ENCODE measurements at places on chromosomes 5 and 9.

GRCh38 chr5:118233606-118234005, 754.7 kb downstream of the DTWD2 start:
- no peak for DNase-seq

- peak; percentile 82 for DNase-seq
These were observed 196.2 kb downstream of the DTWD2 start for GRCh38 chr5:118791926-118792734.

DNA sequence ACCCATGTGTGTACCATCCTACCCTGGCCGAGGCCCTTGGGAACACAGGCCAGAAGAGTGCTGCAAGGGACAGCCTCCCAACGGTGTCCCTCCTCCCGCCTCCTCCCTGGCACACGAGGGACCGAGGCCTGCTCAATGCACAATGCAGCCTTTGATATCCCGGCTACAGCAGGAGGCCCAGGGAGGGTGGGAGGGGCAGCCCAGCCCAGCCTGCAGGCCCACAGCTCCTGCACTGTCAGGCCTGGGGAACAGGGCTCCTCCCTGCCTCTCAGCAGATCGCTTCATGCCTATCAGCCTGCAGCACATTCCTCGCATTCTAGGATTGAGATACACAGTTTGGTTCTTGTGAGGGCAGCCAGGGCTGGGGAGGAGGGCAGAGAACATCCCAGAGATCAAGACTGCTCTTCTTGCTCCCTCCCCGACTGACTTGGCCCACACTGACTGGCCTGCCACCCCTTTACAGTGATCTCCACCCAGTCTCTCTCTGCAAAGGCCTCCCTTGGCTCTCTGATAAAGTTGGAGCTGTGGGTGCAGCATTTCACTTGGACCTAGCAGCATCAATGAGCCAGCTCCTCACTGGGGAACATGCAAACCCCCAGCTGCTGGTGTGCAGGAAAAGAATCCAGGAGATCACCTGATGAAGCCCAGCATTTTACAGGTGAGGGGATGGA, at the start of gene SH3TC2:
Gene SH3TC2 (minus strand): TSS at position 46 of the 671 bp plus-strand sequence. CDS start 40 bp downstream, at position 6.
- DNase-seq = peak; percentile 98

DNA sequence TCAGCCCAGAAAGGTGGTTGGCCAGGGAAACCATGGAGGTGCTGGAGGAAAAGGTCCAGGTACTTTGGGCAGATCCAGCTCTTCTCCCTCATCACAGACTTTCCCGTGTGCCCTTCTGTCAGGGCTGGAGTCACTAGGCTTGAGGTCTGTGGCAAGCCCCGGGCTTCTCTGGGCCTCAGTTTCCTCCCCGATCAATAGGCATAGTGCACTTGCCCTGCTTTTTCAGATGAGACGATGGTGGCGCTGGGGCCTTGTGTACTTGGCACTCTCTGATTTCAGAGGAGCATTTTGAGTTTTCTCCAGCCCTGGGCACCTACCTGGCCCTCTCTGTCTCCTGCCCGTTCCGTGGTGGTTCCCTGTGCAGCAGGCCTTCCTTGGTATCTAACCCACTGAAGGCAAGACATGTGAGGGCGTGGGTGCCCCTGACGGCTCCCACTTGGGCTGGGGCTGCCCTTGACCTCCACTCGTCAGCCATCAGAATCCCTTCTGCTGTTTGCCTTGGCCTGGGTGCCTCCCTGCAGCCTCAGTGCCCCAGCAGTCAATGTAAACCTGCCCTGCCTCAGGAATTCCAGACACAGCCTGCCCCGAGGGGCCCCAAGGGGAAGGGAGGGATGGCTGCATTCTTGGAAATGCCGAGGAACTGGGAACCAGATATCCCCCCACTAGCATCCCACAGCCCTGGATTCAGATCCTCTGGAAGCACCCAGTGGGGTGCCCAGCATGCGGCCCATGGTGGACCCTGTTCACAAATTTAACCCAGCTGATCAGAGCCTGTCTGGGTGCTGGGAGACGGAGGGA, 66.3 kb upstream of the COL5A1 start:
- DNase-seq = no peak

- no peak for DNase-seq
These were observed 1.0 kb upstream of the DPYSL3 start for GRCh38 chr5:147510885-147511284.

- no peak for DNase-seq
These were observed 65.5 kb downstream of the NACC2 start for GRCh38 chr9:136029556-136029955.

DNA sequence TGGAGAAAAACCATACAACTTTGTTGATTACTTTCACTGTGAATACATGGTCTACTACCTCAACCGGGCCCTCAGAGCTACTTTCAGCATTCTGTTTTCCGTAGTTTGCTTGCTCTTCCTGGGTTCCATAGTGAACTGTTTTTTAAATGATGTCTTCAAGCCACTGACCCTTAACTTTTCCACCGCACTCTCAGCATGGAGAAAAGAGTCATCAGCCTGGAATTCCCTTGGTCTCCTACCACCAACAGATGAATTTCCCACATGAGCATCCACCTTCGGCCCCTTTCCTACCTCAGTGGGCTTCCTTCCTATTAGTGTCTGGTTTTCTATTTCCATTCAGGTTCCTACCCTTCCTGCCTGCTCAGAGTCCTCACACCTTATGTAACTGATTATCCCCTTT, 135.9 kb upstream of the ADAMTSL1 start:
- DNase-seq = no peak

DNA sequence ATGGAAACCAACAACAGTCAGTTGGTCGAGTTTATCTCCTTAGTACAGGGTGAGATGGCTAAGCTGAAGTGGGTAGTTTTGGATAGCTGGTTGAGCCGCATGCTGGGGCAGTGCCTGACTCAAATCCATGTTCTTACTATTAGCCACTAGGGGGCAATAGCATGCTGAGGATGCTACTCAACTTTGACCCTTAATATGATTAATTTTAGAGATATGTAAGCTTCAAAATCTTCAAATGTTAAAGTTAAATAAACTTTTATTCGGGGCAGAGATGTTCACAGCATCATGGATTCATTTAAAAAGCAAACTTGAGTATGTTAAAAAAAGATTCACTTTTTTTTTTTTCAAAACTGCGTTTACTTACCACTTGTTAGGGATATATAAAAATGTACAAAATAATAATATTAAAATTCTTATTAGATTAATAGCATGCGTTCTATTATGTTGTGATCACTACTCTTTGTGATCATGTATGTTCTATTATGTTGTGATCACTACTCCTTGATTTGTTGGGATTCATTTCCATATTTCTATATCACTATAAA, 57.0 kb downstream of the C9orf153 start:
- DNase-seq = peak; percentile 30

GRCh38 chr5:175821790-175822211, 49.6 kb upstream of the CPLX2 start:
- no peak for DNase-seq

GRCh38 chr9:6973762-6974161, 216.0 kb downstream of the KDM4C start:
- DNase-seq = no peak

GRCh38 chr5:171342362-171343111, 33.5 kb downstream of the TLX3 start:
- DNase-seq = peak; percentile 37

DNA sequence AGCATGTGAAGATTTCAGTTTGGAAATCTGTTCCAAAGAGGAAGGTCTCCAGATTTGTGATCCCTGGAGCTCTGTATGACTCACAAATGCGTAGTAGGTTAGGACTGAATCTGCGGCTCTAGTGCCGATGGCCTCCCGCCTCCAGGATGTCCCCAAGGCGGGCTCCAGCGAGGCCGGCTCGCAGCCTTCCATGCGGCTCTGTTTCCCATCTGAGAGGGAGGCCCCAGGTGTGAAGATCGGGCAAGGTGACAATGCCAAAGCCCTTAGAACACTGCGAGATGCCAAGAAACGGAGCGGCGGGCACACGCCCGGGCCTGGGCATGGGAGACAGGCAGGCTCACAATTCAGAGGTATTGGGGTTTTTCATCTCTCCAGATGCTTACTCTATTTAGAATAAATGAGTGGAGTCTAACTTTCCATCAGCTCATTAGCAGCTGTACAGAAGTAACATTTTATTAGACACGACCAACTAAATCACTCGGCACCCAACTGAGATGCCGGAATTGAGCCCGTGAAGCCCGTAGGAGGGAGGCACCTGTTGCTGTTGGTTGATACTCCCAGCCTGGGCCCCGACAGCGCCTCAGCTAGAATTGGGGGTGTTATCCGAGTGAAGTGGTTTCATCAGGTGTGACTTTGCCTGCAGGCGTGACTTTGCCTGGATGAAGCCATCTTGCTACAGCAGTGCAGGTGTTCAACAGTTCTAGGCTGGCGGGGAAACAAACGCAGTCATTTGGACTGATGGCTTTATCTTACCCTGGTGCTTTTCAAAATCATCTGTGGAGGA, 7.4 kb upstream of the MRPS2 start:
- DNase-seq = no peak

DNA sequence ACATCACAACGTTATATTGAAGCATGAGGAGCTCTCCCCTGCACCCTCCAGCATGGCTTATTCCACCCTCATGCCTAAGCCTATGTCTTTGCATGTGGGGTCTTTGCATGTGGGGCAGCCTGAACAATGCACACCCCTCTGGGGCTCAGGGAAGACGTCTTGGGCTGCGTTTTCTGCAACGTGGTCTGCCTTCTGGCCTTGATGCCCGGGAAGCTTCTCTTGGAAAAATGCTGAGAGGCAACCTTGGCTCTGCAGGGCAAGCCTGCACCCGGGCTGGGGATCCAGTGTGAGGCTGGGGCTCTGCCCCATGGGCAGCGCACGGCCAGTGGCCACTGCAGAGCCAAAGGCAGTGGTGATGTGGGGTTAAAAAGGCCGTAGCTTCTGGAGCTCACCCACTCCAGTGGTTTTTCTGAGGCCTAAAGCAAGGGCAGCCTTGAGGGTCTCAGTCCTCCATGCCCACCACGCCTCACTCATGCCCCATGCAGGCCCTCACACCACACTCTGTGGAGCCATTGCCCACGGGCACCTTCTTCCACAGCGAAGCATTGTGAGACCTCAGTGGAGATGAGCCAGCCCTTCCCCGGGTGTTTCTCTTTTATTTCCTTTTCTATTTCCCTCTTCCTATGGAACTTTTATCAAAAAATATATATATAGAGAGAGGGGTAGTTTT, 112.2 kb downstream of the MRPL36 start:
- DNase-seq = no peak

- DNase-seq = no peak
These were observed 125.4 kb upstream of the FAM120A start for GRCh38 chr9:93326056-93326455.

DNA sequence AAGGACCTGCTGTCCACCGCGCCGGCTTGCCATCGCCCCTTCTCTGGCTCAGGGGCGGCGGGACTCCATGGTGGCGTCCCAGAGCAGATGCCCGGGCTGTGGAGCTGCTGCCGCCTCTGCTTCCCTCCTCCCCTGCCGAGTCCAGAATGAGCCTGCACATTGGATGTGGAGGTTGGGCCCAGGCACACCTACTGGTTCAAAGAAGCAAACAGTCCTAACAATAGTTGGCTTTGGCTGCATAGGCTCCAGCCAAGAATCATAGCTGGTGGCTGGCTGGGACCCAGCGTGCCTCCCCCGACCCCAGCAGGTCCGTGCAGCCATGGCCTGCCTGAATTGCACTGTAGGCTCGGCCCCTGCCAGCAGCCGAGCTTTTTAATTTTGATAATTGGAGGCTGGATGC, 25.8 kb downstream of the ADAMTSL2 start:
- no peak for DNase-seq

DNA sequence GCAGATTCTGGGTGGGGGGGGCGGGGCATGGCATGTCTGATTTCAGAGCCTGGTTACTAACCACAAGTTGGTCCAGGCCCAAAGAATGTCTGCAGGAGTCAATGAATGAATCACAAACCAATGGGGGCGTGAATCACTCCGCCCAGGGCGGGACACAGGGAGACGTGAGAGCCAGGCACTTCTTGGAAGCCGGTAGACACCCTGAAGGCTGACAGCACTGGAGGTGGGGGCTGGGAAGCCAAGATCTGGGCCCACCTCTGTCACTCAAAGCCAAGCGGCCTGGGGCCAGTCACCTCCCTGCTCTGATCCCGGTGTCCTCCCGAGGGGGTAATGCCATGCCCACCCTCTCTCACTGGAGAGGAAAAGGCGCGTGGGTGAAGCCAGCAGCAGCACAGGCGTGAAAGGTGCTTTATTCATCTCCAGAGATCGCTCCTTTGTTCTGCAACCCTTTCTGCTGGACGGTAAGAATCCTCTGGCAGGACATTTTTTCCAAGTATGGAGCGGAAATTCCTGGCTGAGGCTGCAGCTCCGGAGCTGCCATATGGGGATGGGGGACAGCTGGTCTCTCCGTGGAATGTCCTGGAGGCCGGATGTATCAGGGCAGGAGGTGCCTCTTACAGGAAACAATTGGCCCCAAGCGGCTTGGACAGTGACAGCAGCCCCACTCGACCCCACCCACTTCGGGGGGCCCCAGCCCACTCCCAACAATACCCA, 85.0 kb downstream of the STK10 start:
- DNase-seq = no peak

GRCh38 chr9:22142671-22143070, 133.6 kb upstream of the CDKN2B start:
- DNase-seq = no peak

- no peak for DNase-seq
These were observed 36.3 kb downstream of the ZNF474 start for GRCh38 chr5:122165559-122166078.

DNA sequence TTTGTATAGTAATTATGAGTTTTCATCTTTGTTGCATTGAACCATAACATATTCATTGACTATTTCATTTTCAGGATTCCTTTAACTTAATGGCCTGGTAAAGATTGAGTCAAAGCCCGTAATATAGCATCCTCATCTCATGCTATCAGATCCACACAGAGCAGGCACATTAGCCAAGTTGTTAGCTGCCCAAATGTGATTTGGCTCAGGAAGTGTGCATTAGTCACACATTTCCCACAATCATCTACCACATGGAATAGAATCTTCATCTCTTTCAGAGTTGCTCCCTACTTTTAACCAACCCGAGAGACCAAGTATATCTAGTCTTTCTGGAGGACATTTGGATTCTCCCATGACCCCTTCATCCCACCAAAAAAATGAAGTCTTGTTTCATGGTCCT, 481.0 kb upstream of the PTGER4 start:
- no peak for DNase-seq

DNA sequence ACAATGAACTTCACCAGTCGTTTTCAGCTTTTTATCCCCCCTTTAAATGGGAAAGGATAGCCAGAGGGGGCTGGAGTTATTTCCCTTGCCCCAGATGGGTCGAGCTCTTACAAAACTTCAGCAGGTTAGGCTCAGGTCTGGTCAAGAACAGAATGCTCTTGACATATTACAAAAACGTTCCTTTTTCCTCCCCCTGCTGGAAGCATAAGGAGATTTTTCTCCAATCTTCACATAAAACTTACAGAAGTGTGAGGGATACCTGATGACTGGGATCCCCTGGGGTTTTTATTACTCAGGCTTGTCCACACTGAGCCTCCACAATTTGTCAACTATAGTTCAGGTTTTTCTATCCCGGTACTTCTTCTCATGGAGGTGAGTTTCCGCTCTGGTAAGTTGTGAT, 60.8 kb downstream of the CSF2 start:
- DNase-seq = no peak

GRCh38 chr5:76337953-76338451, 65.1 kb upstream of the IQGAP2 start:
- no peak for DNase-seq

- DNase-seq = no peak
These were observed 739 bp downstream of the CARD9 start for GRCh38 chr9:136372561-136373299.

GRCh38 chr5:80871541-80871961, 88.6 kb upstream of the RASGRF2 start:
- no peak for DNase-seq

- DNase-seq = no peak
These were observed 125.5 kb downstream of the GABRB2 start for GRCh38 chr5:161421067-161421466.

GRCh38 chr5:151004499-151004898, 15.9 kb upstream of the GPX3 start:
- no peak for DNase-seq
